ENCODE measurements at places on chromosomes 2 and 18.

DNA sequence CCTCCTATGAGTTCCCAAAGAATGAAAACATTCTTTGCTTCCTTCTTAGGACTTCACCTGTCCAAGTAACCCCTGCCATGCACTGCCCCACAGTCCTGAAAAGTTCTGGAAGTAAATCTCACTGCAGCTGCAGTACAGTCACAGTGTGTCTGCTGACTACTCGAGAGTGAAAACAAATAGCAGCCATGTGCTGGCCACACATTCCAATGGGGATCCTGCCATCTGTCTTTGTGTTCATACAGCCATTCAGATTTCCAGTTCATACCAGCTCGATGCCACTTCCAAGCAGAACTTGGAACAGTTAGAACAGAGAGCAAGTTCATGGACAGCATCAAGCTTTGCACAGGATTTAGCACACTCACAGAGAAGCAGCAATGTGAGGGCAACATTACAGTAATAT, 629.9 kb upstream of the ACVR2A start:
- DNase-seq = no peak

- DNase-seq = no peak
Observed at GRCh38 chr2:202114795-202115194, 41.7 kb downstream of the KIAA2012 start.

GRCh38 chr18:33616556-33616955, 38.5 kb downstream of the ASXL3 start:
- no peak for DNase-seq

- no peak for DNase-seq
Observed at GRCh38 chr2:82511894-82512293, 1947.2 kb downstream of the SUCLG1 start.

DNA sequence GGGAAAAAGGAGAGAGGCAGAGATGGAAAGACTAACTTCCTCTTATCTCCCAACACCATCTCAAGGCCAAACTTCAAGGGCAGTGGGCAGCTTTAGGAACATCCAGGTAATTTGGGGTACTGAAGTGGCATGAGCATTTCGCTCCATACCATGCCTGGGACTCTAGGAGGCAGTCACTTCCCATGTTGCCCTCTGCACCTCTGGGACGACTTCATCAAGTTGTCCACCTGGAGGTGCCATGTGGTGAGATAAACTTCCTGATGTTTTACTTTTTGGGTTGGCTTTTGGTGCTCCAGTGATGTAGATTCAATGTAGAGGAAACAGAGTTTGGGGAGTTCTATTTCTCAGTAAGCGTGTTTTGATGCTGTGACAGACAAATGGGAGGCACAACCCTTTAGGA, 56.3 kb upstream of the UPP2 start:
- DNase-seq = no peak

Measured in fibroblast of skin of left quadriceps (primary cell).